ENCODE measurements at places on chromosomes 1 and 21. TPM values are rescaled to one million over a fixed set of nuclear protein-coding genes. Genes with fewer than 3 reads are reported as not detected.

The GON4L gene
- total RNA-seq: 27.7 TPM

The FMO2 gene
- total RNA-seq: not detected

The PRSS38 gene
- not detected for total RNA-seq

The UBXN10 gene
- 0.96 TPM for total RNA-seq

The OR2L5 gene
- total RNA-seq: not detected

The CCDC27 gene
- not detected for total RNA-seq

The MYOM3 gene
- total RNA-seq: 7.9 TPM

- no peak for DNase-seq
Measured at GRCh38 chr1:172513479-172513878, 19.5 kb upstream of the SUCO start.

DNA sequence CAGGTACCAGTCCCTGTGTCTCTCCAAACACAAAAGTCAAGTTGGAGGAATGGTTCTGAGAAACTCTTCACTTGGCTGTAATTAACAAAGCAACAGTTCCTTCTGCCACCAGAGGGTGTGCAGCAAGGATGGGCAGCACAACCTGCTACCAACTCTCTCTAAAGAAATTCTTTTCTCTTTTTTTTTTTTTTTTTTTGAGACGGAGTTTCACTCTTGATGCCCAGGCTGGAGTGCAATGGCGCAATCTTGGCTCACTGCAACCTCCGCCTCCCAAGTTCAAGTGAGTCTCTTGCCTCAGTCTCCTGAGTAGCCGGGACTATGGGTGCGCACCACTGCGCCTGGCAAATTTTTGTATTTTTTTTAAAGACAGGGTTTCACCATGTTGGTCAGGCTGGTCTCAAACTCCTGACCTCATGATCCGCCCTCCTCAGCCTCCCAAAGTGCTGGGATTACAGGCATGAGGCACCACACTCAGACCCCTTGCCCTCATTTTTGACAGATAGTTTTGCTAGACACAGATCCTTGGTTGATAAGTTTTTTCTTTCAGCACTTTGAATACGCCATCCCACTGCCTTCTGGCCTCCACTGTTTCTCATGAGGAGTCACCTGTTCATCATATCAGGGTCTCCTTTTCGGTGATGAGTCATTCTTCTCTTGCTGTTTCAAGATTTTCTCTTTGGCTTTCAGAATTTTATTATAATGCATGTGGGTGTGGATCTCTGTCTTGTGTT, 12.1 kb upstream of the DEGS1 start:
- no peak for DNase-seq

DNA sequence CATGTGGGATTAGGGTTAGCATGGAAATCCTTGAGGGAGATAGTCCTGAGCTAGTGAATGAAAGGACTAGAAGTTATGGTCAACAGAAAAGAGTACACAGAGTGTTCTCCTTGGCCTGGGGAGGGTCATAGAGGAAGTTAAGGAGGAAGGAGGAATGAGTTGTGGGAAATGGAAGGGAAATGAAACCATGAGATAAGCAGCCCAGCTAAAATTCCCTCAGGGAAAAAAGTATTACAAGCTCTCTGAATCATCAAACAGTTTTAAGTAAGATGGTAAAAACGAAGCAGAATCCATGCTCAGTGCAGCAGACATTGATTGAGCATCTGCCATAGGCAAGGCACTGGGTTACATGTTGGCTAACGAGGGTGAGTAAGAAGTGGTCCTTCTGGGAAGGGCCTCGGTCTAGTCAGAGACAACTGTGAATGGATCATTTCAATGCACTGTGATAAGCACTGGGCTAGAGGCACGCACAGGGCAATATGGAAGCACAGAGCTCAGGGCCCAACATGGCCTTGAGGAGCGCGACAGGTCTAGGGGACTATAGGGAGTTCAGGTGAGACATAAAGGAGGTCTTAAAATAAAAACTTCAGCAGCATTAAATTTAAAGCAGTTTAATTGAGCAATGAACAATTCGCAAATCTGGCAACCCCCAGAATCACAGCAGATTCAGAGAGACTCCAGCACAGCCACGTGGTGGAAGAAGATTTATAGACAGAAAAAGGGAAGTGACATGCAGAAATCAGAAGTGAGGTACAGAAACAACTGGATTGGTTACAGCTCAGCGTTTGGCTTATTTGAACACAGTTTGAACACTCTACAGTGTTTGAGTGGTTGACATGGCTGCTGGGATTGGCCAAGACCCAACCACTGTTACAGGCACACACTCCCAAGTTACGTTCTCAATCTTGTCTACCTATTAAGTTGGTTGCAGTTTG, 219.5 kb downstream of the HLX start:
- DNase-seq: no peak

DNA sequence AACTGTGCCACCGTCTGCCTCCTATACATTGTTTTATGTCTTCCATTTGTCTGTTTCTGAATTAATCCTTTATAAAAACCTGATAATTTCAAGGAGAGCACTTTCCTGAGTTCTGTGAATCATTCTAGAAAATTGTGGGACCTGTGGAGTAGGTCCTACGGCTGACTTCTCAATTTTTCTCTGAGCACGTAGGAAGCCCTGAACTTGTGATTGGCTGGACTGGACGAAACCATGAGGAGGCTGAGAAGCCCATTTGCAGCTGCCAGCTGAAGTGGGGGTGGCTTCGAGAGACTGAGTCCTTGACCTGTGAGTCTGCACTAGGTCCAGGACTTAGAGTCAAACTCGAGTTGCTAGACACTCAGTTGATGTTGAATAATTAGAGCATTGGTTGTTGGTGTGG, 277.1 kb upstream of the NCAM2 start:
- no peak for DNase-seq

- DNase-seq: no peak
Measured at GRCh38 chr21:16309250-16309971, 579.6 kb downstream of the USP25 start.

DNA sequence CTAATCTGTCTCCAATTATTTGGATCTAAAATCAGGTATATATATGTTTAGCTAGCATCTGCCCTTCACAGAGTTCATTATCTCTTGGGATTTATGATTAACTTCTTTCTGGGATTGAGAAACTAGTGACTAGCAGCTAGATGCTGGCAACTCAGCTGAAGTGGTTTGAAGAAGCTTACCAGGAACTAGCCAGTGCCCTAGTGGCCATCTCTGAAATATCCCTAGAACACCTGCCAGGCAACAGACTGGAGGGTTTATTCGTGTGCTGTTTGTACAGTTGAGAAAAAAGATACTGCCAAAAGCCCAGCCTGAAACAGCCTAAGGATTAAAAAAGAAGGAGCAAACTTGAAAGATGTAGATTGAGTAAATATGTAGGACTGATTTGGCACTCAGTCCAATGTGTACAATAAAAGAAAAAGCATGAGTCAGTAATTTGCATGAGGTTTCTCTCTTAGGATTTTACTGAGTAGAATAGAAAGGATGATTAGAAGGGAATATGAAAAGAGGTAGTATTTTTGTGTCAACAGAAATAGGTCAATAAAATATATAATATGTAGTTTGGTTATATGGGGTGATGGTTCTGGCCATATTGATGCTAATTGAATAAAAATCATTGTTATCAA, 1144.6 kb upstream of the ADGRL2 start:
- no peak for DNase-seq

DNA sequence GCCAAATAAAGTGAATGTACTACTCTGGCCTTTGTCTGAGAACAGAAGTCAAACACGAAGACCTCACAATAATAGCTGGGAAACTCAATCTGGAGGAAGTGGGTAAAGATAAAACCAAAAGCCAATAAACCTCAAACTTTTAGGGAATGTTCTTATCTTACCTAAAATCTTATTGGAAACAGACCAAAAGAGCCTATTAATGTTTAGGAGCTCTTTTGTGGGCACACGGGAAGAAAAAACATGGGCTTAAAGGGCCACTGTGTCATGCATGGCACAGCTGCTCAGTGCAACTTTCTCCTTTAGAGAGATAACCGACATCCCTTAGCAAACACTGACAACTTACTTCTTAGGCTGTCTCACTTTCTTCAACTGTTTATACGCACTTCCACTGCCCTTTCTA, 16.1 kb downstream of the EIF2B3 start:
- DNase-seq: no peak

DNA sequence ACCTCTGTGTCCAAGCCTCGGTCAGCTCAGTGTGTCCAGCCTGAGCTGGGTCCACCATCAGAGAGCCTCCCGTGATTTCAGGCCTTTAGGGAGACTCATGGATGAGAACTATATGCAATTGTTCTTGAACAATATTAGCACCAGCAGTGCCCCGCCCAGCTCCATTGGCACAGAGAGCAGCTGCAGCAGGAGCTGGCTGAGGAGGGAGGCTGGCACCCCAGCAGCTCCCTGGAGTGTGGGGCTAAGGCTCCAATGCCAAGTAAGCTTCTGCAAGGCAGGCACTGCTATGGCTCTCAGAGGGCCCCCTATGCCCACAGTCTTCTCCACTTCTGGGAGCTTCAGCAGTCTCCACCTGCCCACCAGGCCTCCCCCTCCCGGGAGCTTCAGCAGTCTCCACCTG, 593.3 kb downstream of the MATN1 start:
- no peak for DNase-seq

- no peak for DNase-seq
Measured at GRCh38 chr1:183472488-183473216, at the start of gene SMG7. TSS of gene SMG7 (plus strand) at chr1:183472499. CDS start at chr1:183472621, 122 bp downstream.

DNA sequence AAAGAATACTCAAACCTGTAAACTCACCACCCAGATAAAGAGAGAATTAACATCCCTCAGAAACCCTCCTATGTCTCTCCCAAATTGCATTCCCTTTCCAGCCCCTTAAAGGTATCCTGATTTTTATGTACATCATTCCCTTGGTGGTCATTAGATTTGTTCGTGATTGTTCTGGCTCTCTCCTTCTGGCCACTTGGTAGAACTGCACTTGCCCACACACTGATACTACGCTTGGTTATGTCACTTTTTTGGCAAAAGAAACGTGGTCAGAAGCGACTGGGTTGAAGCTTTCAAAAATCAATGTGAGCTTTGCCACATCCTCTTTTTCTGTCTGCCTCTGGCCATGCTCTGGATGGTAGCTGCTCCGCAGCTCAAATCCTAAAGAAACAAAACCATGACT, 76.3 kb downstream of the KRTAP19-8 start:
- DNase-seq: no peak

DNA sequence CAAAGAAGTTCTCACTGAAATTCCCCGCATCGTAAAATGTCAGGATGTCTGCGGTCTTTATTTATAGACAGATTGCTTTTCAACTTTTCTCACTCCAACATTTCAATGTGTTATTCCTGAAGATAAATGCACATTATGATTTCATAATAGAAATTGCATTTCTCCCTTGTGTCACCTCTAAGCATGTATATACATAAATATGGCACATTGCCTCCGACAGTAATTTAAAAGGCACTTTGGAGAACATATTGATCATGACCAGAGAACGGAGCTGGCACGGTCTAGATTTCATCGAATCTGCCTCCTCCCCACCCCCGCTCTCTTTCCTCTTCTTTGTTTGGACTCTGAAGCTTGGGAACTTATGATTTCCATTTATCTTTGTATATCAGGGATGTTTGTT, 54.9 kb upstream of the IGSF21 start:
- no peak for DNase-seq

DNA sequence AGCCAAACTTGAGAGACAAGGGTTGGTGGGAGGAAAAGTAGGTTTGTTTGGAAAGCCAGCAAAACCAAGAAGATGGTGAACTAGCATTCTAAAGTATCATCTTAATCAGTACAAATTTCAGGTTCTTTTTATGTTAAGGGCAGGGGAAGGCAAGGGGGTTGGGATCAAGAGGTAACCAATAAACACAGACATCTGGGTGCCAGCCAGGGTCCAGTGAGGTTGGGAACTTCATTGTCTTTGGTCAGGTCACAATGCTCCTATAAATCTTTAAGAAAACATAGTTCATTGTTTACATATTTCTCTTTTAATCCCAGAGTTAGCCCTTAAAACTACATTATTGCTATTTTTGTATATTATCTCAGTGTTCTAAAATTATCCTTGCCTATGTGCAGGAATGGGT, 126.2 kb upstream of the NR5A2 start:
- no peak for DNase-seq

- DNase-seq: no peak
Measured at GRCh38 chr1:232571523-232571922, 58.4 kb downstream of the SIPA1L2 start.

- no peak for DNase-seq
Measured at GRCh38 chr1:192436441-192437078, 119.8 kb downstream of the RGS21 start.

DNA sequence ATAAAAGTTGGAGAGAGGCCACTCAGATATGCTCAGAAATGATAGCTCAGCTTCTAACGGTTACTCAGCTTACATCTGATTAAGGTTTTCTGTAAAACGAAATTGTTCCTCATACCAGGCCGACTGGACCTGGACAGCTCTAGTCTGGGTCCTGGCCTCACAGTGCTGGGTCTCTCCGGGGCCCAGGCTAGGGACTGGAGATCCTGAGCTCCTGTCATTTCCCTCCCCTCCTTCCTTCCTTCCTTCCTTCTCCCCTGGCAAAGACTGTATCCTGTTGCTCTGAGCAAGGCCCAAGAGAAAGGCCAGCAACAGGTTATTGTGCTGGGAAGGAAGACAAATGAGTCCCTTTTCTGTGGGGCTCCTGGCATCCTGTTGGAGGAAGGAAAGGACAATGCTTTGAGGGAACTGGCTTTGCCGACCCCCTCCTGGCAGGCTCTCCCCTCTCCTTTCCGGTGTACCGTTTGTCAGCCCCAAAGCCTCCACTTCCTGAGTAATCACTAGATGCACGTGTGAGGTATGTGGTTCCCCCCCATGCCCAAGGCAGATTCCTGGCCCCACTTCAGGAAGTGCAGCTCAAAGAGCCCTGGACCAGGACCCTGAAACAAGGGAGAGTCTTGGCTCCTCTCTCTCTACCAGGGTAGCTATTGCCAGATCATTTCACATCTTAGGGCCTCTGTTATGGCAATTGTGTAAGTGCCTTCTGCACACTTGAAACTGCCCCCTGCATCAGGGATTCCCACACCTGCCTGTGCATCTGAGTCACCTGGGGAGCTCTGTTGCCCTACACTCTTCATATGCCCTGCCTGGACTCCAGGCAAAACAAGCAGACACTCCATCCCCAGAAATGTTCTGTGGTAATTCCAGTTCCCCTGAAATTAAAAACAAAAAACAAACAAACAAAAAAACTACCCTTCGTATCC, 212.7 kb upstream of the FGGY start:
- no peak for DNase-seq

- no peak for DNase-seq
Measured at GRCh38 chr1:182794676-182795201, 5.2 kb downstream of the NPL start.

DNA sequence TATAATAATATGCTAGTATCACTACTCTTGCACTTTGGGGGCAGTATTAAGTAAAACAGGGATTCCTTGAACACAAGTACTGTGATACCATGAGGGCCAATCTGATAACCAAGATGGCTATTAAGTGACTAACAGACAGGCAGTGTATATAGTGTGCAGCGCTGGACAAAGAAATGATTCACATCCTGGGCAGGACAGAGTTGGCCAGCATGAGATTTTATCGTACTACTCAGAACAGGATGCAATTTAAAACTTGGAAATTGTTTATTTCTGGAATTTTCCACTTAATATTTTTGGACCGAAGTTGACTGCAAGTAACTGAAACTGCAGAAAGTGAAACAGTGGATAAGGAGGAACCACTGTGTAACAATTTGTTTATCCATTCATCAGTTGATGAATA, 74.6 kb downstream of the DNTTIP2 start:
- DNase-seq: peak; percentile 43

- no peak for DNase-seq
Measured at GRCh38 chr1:11273595-11274234, 717 bp downstream of the UBIAD1 start.

- DNase-seq: no peak
Measured at GRCh38 chr1:169484683-169485430, 887 bp downstream of the SLC19A2 start.

- DNase-seq: no peak
Measured at GRCh38 chr1:211928290-211928801, 97.8 kb upstream of the LPGAT1 start.

GRCh38 chr1:163162381-163162914, 40.3 kb downstream of the RGS5 start:
- DNase-seq: no peak
